T-cell (primary cell): ENCODE measurements at places on chromosomes 3 and 15. TPM values are rescaled to one million over a fixed set of nuclear protein-coding genes. Genes with fewer than 3 reads are reported as not detected.

The SLC15A2 gene
- 3.0 TPM for total RNA-seq

The PCLAF gene
- total RNA-seq = 2.3 TPM

The WDR53 gene
- total RNA-seq = 25.5 TPM

The AMT gene
- total RNA-seq = 12.4 TPM

The CADPS gene
- total RNA-seq = not detected

GRCh38 chr3:187942658-187943241 is 197.5 kb upstream of the BCL6 start:
- peaks cover 6% of the 10 kb centered on the region for H3K4me1 ChIP-seq
- H3K4me3 ChIP-seq = no peak overlapping the region
- no peak overlapping the region for H3K27ac ChIP-seq
- no peaks in the 10 kb centered on the region for H3K36me3 ChIP-seq

GRCh38 chr15:34297059-34297458 is 40.5 kb downstream of the SLC12A6 start:
- no peaks in the 10 kb centered on the region for H3K36me3 ChIP-seq
- H3K27me3 ChIP-seq = no peaks in the 10 kb centered on the region
- no peaks in the 10 kb centered on the region for H3K4me1 ChIP-seq
- DNase-seq = no peak
- no peak overlapping the region for H3K27ac ChIP-seq
- H3K4me3 ChIP-seq = no peak overlapping the region

- H3K36me3 ChIP-seq = peaks cover 44% of the 10 kb centered on the region
- no peak overlapping the region for H3K27ac ChIP-seq
- no peak overlapping the region for H3K4me3 ChIP-seq
These were observed 38.0 kb downstream of the RNF13 start for GRCh38 chr3:149850787-149851584.

DNA sequence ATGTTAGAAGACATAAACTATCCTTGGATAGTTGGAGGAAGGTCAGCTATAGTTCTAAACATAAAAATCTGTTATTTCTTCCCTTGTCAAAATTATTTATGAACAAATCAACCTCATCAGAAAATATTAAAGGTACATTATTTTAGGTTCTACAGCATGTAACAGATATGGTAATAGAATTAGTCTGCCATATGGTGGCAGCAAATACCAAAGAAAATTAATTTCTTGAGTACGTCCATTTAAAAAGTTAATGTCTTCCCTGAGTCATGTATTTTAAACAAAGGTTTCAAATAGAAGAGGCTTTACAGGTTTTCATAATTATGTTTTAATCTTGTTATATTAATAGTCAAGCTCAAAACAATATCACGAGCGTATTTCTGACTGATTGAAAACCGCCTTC is 17.9 kb upstream of the ANKRD28 start:
- H3K4me3 ChIP-seq = no peak overlapping the region
- H3K4me1 ChIP-seq = peaks cover 3% of the 10 kb centered on the region
- H3K27ac ChIP-seq = no peak overlapping the region
- no peaks in the 10 kb centered on the region for H3K36me3 ChIP-seq
